Type B pancreatic cell (in vitro differentiated cells): ENCODE measurements at places on chromosomes 5 and 9. TPM values are rescaled to one million over a fixed set of nuclear protein-coding genes. Genes with fewer than 3 reads are reported as not detected.

Gene NRARP
- 17.9 and 21.7 TPM in 2 replicates for total RNA-seq

DNA sequence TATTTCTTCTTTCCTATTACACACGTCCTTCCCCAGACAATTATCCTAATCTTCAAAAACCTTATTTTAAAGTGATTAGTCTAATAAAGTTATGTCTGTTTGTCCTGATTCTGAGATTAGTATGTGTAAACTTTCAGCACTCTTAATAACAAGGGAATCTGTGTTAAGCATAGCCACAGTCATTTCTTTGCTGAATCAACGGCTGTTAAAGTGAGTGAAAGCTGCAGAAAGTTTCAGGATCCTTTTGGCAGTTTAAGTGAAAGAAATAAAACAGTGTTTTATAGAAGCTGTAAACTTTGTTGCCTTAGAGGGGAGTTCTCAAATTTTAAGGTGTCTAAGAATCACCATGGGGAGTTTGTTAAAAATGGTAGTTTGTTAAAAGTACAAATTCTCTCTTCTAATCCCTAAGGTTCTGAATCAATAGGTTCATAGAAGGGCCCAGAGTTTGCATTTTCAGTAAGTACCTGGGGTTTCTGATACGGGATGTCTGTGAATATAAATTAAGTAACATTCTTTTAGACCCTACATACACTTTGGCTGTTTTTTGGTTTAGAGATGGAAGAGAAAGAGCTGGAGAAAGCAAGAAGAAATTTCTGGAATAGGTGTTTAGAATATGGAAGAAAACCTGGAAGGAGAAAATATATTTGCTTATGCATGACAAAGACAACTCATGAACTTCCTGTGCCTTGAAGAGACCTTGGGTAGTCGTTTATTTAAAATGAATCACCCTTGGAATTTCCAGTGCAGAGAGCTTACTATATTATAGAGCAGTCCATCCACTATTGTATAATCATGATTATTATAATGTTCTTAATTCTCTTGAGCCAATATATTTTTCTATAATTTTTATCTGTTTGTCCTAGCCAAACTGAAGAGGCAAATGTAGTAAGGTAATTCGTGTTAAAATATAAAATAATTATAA is 45.7 kb downstream of the SCAMP1 start:
- DNase-seq: no peak

- no peak for DNase-seq
Observed at GRCh38 chr5:170625221-170626165, 121.7 kb downstream of the KCNIP1 start.

GRCh38 chr9:83199240-83199639 is 136.3 kb upstream of the RASEF start:
- no peak for DNase-seq

DNA sequence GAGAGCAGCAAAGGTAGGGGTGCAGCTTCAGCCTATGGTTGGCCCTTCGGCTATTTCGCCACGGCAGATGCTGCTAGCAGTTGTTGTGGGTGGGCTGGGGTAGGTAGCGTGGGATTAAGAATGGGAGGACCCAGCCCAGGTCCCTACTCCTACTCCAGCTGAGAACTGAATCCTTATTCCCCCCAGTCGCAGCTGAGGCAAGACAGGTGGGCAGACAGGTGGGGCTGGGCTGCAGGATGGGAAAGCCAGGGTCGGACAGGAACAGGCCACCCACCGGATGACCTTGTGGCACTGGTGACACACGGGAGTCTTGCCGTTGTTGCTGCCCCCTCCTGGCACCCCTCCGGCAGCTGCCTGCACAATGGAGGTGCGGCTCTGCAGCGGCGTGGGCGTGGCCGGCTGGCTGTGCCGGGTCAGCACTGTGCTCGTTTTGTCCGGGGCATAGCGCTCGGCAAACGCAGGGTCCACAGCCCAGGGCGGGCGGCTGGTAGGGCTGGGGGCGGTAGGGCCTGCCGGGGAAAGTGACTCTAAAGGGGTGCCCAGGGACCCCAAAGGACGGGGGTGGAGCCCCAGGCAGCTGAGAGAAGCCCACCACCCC is 8.2 kb downstream of the PDLIM7 start:
- no peak for DNase-seq

Gene LIX1
- 2.9 and 27.4 TPM in 2 replicates for total RNA-seq

DNA sequence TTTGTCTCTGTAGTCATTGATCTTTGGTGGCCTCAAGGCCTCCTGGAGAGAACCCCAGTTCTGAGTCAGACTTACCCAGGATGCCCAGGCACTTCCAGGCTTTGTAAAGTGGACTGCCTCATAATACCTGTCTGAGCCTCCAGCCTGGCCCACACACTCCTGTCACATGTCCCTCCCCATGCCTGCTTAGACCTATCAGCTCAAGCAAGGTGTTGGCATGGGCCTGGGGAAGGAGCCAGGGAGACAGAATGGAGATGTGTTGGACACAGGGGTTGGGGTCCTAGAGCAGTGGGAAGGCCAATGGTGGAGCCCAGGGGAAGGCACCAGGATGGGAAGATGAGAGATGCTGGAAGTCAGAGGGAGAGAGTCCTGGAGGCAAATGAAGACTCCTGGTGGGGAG is 136.2 kb downstream of the CFAP90 start:
- DNase-seq: no peak

GRCh38 chr9:108297073-108297472 is 558.7 kb downstream of the ACTL7B start:
- DNase-seq: no peak

DNA sequence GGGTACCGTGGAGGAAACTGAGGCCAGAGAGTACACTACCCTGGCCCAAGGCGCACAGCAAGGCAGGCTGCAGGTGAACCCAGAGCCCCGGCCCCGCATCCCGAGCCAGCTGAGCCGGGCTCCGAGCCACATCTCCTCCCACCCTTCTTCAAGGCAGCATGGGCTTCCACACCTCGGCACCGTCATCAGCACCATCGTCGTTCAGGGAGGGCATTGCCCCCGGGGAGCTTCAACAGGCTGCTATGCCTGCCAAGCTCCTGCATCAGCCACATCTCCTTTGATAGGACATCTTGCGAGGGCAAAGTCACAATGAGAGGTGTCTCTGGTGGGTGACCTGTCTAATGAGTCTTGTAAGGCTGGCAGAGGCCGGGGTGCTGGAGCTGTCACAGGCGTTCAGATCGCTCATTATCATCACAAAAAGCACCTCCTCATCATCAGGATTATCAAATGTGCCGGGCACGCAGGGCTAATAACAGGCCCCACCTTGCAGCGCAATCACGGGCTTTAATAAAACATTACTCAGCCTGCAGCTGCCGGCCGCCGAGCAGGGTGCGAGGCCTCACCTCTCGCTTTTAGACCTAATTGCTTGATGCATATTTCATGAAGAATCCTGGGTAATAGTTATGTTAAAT is 20.0 kb upstream of the SLC25A51 start:
- DNase-seq: no peak

Gene HCN1
- total RNA-seq: 1.7 and 2.5 TPM in 2 replicates

- no peak for DNase-seq
Observed at GRCh38 chr9:134169724-134170401, 5.5 kb upstream of the RNU6ATAC start.

DNA sequence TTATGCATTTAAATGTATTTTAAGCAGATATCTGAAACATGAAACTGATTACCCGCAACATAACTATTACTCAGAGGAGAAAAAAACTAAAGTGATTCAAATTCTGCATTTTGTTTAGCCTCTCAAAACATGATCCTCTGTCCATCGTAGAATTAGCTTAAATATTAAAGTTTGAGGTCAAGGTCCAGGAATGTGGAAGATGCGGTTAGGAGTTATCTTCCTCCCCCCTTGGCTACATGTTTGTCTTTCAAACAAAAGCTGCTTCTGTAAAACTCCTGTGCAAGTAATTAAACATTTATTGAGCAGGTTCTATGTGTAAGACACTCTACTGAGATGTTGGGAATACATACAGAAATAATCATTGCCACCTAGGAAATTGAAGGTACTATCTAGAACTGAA is 175.0 kb upstream of the ISL1 start:
- no peak for DNase-seq

- no peak for DNase-seq
Observed at GRCh38 chr9:69945671-69946141, 97.9 kb upstream of the MAMDC2 start.

DNA sequence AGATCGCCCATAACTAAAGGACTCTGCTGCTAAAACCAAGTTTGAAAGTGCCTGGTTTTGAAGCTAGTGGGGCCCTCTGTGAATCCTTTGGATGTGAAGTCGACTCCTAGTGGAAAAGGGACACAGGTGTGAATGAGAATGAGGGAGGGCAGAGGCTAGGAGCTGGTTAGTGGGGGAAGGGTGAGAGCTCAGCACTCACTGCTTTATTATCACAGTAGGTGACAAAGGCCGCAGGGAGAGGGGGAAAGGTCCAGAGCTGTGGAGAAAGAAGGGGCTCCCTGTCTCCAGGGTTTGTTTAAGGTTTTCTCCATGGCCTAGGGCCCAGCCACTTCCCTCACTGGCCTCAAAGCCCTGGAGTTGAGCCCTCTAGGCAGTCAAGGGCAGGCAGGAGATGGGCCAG is 3.5 kb downstream of the HDHD3 start:
- DNase-seq: no peak

Gene CMBL
- 12.1 and 32.9 TPM in 2 replicates for total RNA-seq

DNA sequence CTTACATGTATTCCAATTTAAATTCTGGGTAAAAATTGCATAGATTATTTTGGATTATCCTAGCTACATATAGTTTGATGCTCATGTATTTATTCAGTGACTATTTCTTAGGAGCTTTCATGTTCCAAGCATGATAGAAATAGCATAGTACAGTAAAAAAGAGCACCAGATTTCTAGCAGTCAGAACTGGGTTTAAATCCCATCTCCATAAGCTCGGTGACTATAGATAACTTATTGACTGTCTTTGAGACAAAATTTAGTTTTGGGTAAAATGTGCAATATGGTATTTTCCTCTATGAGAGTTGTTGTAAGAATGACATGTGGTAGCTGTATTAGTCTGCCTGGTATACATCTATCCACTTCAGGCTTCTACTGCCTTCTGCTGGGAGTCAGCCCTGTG is 889.6 kb downstream of the DTWD2 start:
- DNase-seq: no peak

DNA sequence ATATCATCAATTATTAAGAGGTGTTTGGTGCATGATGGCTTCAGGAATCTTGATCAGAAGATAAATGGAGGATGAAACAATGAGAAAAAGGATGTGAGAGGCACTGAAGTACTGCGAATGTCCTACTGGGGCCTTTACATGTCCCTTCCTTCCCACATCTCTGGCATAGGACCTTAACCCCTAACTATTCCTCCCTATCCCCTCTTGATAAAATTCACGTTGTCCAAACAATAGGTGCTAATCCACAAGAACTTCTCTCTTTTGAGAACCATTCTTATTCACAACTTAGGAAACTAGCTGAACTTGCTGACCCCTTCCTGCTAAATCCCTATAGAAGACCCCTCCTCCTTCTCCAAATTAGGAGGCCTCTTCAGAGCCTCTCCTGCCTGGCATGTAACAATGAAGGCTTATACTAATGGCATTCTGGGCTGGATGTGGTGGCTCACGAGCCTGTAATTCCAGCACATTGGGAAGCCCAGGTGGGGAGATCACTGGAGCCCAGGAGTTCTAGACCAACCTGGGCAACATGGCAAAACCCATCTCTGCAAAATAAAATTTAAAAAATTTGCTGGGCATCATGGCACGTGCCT is 276.5 kb upstream of the SMARCA2 start:
- DNase-seq: no peak

Gene KYAT1
- total RNA-seq: 4.0 and 11.5 TPM in 2 replicates

DNA sequence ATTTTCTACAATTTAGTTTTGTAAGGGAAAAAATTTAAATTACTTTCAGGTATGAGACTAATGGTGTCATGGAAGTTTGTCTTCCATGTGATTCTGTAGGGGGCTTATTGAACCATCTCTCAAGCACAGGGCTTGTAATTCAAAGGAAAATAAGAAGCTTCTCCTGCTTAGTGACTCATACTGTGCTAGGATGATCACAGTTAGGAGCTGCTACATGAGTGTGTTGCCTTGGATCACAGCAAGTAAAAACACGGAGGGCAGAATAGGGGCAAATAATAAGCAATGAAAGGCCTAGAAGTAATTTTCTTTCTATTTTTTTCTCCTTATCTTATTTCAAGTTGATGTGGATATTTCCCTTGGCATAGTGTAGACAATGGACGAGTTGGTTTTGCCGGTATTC is 28.9 kb downstream of the TMEM167A start:
- no peak for DNase-seq

GRCh38 chr9:127188396-127188795 is 66.0 kb upstream of the ANGPTL2 start:
- no peak for DNase-seq

GRCh38 chr9:129586685-129587084 is 34.2 kb downstream of the C9orf50 start:
- DNase-seq: no peak

- DNase-seq: no peak
Observed at GRCh38 chr9:131584858-131585257, 39.5 kb downstream of the PRRT1B start.

DNA sequence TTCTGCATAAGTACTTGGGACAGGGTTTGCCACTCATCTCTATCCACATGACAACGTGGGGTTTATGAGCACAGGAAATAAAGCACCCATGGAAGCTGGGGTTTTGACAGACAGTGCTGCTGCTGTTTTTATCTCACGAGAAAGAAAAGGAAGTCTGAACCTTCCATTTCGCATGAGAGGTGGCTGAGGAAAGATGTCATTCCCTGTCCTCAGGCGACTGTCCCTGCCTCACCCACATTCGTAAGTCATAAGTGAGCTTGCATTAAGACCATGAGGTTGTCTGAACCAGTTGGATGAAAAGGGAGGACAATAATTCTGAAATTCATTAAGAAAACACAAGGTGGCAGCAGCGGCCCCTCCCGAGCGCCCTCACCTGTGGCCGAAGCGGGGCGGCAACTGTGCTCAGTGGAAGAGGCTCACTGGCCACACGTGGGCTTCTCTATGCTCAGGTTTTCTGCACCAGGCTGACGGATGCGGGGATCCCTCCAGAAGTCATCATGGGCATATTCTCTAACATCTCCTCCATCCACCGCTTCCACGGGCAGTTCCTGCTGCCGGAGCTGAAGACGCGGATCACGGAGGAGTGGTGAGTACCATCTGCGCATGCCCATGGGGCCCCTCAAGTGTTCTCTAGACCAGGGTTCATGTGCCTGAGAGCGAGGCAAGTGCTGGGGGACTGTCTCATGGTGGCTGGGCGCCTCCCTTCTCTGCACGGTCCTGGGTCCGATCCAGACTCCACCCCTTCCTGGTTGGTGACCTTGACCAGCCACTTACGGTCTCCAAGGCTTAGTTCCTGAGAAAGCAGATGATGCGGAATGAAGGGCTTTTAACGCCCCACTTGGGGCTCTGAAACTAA is 54.7 kb upstream of the SUSD3 start:
- DNase-seq: no peak
